ENCODE measurements at places on chromosomes 12 and 14.

- DNase-seq: no peak
Measured at GRCh38 chr14:53955671-53956426, 776 bp downstream of the BMP4 start.

GRCh38 chr14:32826404-32827082, 112.1 kb upstream of the NPAS3 start:
- no peak for DNase-seq

DNA sequence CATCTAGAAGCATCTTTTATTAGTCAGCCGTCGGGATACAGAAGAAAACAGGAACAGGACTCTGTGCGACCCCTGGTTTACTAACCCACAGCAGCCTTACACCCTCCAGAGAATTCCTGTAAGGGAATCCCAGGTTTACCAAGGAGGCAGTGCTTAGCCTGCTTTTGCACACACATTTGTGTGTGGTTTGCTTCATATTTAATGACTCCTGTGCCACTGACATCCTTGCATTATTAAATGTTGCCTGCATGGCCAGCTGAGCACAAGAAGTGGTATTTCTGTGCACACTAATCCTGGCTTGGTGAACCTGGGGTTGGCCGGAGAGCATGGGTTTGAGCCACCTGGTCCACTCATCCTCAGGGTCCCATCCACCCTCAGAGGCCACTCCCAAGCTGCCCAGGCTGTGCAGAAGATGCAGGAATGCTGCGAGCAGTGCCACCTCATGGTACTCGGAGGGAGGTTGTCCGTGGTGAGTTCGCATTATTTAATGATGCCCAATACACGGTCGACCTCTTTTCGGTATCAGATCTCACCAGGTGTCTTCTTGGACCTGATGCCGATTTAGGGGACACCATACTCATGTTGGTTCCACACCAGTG, 152.4 kb upstream of the RTL1 start:
- no peak for DNase-seq

GRCh38 chr14:60266021-60266937, 17.3 kb downstream of the PPM1A start:
- no peak for DNase-seq

- peak; percentile 62 for DNase-seq
Measured at GRCh38 chr12:32444895-32445294, 45.5 kb downstream of the FGD4 start.

DNA sequence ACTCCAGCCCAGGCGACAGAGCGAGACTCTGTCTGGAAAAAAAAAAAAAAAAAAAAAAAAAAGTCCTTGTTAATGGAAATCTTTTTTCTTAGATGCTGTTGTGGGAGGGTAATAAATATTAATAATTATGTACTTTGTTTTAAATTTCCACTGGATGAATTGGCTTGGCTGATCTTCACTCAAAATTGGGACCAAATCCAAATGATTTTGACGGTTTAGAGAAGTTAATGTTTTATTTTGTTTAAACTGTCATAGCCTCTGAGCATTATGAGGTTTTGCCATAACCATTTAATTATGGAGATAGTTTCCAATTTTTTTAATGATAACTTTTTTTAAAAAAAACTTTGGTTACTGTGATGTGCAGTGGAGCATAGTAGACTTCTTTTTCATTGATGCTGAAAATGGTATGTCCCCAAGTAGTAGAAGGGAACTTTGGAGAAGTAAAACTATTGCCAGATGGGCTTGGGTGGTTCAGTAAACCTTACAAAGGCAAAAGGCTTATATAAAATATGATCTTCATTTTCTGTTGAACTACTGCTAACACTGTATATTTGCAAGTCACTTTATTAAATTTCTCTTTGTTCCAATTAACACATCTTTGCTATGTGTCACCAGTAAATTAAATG, 3.9 kb upstream of the PMCH start:
- DNase-seq: no peak

DNA sequence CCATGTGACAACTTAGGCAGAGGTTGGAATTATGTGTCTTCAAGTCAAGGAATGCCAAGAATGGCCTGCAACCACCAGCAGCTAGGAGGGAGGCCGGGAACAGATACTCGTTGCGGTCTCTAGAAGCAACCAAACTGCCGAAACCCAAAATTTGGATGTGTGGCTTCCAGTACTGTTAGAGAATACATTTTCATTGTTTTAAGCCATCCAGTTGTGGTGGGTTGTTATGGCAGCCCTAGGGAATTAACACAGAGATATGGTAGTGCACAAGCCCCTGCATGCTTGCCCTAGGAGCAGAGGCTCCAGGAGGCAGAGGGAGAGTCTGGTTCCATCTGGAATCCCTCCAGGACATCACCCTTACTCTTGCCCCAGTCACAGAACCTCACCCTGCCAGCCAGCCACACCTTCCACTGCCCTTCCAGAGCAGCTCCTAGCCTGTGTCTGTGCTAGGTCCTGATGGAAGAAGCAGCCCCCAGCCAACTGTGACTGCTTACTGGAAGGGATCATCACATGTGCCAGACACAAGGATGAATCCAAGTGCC, 19.5 kb downstream of the PITPNM2 start:
- DNase-seq: peak; percentile 35

DNA sequence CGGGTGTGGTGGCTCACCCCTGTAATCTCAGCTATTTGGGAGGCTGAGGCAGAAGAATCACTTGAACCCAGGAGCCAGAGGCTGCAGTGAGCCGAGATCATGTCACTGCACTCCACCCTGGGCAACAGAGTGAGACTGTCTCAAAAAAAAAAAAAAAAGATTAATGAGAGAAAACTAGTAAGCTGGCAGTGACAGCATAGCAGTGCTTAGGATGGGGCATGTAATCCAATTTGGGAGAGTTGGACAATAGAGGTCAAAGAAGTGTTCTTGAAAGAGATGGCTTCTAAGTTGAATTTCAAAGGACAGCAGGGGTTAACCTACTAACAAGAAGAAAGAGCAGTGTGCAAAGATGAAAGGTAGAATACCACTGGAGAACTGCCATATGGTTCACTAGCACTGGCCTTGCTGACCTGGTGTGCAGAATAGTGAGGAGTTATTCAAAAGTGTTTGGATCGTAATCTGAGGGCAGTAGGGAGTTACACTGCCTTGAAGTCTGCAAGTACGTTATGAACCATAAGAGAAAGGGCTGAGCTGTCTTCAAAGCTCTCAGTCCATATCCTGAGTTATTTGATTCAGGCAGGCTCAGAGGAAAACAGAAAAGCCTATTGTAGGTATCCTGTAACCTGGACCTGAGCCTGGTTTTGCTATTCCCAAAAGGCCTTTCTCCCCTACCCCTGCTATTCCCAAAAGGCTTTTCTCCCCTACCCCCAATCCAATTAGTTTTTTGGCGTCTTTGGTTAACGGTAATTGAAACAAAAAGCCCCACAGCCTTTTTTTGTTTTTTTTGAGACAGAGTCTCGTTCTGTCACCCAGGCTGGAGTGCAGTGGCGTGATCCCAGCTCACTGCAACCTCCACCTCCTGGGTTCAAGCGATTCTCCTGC, 3.4 kb downstream of the XPOT start:
- no peak for DNase-seq

DNA sequence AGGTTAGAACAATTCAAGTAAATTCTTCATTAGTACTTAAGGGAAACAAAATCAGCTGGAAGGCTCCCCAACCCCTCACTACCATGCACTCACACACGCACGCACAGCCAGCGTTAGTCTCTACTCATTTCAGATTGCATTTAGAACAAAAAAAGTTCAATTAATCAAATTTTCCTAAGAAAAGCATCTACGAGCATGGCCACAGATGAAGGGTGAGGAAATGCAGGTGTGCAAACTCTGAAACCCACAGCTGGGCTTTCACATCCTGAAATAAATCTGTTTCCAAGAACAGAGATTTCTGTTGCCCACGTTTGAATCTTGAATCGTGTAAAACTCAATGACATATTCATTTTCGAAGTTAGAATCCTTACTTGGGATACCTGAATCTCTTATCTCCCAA, 62.6 kb downstream of the SEL1L start:
- DNase-seq: no peak

GRCh38 chr12:28159688-28160087, 30.6 kb upstream of the CCDC91 start:
- no peak for DNase-seq

DNA sequence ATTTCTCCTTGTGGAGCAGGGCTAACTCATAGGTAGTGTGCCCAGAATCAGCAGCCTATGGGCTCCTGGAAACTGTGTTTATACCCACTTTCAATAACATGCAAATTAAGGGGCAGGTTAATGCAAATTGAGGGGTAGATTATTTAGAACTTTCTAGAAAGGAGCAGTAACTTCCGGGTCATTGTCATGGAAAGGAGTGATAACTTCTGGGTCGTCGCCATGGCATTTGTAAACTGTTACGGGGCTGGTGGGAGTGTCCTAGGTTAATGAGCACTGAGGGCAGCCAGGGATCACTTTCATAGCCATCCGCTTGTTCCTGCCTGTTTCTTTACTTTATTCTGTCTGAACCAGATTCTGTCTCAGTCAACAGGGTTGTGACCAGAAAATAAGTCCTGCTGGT, 143.3 kb upstream of the RFLNA start:
- no peak for DNase-seq

- no peak for DNase-seq
Measured at GRCh38 chr12:78580296-78580695, 284.3 kb upstream of the SYT1 start.

DNA sequence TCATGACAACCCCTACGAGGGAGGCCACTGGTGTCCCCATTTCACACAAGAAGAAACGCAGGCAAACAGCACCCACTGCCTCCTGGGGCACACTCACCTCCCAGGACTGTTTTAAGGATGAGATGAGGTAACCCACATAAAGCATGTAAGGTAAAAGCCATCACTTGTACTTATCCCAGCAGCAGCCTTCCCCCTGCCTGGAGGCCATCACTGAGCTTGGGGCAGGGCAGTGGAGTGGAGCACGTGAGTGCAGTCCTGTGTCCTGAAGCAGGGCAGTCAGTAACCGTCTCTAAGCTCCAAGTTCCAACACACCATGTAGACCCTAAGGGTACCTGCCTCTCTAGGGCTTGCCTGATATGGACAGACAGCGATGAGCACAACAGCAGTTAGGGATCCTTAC, 1.7 kb downstream of the POLE start:
- DNase-seq: no peak

- no peak for DNase-seq
Measured at GRCh38 chr14:30994681-30995620, 30.5 kb upstream of the AP4S1 start.

DNA sequence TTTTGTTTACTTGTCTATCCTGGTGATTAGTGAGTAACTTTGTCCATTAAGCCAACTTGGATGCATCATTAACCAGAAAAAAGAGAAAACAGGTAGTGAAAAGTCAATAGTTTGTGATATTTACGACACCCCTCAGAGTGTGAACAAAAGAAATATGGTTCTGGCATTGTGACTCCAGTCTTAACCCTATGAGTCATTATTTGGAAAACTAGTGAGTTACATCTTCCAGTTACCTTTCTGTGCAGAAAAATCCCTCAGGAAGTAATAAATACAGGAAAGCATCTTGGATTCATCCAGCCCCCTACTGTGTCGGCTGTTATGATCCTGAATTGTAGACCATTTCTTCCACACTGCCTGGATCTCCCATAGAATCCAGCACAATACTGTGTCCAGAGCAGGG, 379.1 kb downstream of the GALC start:
- no peak for DNase-seq

- DNase-seq: no peak
Measured at GRCh38 chr14:100868621-100869370, 34.7 kb downstream of the RTL1 start.

DNA sequence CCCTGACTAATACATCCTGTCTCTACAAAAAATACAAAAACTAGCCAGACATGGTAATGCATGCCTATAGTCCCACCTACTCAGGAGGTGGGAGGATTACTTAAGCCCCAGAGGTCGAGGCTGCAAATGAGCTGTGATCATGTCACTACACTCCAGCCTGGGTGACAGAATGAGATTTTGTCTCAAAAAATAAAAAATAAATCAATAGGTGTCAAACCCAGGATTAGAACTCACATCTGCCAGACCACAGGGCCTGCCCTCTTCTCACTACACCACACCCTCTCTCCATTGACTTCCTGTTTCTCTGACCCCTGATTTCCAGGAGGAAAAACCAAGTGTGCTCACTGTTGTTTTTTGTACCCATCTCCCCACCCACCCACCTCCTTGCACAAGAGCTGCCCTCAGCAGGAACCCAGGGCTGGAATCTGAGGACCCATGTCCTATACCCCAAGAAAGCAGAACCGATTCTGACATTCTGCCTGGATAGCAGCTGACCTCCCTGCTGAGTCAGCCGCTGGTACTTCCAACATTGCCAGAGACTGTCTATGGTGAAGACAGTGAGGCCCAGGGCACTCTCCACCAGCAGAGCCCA, 6.2 kb downstream of the CMKLR1 start:
- no peak for DNase-seq

DNA sequence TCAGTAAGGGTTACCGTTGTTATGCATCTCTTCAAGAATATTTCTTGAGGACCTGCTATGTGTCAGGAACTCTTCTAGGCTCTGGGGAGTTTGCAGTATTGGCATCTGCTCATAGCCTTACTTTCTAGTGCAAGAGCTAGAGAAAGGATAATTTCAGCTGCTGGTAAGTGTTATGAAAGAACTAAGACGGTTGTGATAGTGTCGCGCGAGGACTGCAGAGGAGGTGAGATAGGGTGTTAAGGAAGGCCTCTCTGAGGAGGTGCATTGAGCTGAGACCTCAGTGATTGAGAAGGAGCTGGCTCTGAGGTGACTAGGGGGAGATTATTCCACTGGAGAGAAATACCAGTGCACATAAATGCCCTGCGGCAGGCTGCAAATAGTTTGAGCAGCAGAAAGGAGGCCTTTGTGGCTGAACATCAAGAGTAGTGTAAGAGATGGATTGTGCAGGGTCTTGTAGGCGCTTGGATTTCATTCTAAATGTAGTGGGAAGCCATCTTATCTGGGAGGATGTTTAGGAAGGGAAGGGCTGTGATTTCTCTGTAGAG, 824 bp downstream of the DDX55 start:
- DNase-seq: no peak

- DNase-seq: peak; percentile 12
Measured at GRCh38 chr12:3662521-3662921, 90.4 kb downstream of the CRACR2A start.

- peak; percentile 82 for DNase-seq
Measured at GRCh38 chr12:41521872-41522379, 333.8 kb downstream of the PDZRN4 start.

DNA sequence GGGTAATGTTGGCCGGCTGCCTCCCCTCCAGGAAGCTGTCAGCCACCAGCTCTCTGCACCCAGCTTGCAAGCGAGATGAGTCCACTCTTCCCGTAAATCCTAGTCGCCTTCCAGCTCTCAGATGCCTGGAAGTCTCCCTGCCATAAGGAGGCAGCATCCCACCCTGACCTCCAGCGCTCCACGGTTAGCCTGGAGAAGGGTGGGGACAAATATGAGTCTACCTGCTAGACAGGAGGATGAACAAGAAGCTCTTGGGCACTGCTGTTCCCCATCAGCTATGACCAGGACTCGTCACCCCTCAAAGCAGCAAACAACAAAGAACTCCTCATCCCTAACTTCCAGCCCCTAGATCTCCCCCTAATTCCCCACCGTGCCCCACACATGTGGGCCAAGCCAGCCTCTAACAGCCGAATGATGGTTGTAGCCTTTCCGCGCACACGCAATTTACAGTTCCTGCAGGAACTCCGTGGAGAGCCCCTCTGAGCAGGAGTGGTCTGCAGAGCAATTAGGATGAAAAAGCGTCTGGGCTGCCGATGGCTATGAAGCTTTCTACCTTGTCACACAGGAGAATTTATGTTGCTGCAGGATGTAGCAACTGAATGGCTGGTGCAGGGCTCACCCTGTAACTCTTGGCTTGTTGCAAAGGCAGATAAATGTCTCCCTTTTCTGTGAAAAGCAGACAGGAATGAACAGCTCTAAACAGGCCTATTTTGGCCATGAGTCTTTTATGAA, 181.4 kb downstream of the GLT1D1 start:
- DNase-seq: no peak
